ENCODE measurements at places on chromosomes 6 and 20.

DNA sequence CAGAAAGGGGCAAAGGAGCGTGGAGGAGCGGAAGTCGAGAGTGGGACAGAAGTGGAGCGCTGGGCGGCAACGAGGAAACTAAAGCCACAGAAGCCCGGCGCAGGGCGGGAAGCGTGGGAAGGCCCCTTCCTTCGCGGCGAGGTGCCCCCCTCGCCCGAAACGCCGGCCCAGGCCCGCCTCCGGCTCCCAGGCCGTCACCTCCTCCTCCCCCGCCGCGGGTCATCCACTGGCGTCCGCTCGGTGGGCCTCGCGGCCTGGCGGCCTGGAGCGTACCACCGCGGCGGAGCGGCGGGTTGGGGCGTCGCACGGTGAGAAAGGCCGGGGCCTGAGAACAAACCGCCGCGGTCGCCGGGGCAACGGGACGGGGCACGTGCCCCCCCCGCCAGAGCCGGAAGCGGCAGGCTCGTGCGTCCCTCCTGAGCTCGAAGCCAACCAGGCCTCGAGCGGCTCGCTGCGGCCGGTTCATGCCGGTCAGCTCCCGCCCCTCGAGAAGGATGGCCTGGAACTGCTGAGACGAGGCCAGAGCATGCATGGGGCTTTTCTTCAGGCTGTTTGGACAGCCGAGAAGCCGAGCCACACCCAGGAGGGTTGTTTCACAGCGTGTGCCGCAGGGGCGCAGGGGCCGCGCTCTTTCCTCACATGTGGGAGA, at the start of gene TCP11:
Gene TCP11 (minus strand): TSS at position 333 of the 649 bp plus-strand sequence. CDS start 469 bp downstream, outside the sequence.
- DNase-seq = no peak

DNA sequence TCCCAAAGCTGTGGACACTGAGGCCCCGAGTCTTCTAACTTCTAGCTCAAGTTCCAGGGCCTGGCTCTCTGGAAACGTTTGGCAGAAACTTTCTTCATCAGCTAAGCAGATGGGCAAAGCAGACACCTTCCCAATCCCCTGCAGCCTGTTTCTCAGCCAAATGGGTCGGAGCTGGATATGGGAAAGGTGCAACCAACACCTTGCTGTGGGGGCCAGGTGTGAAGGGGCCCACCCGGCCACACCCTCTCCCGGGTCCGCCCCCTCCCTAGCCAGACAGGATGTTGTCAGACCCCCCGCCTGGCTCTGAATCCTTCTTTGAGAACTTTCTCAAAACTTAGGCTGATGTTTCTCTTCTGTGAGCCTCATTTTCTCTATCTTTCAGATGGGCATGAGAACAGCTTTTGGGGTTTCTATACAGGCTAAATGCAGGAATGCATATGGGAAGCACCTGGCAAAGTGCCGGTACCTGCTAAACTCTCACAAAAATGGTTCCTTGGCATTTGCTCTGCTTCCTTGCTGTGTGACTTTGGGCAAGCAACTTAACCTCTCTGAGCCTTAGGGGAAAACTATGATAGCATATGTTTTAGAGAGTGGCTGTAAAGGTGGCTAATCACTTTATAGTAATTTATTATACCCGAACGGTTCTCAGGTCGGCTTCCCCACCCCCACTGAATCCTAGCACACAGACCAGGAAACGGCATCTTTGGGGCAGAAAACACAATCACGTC, 1.8 kb downstream of the SNAI1 start:
- DNase-seq = no peak

DNA sequence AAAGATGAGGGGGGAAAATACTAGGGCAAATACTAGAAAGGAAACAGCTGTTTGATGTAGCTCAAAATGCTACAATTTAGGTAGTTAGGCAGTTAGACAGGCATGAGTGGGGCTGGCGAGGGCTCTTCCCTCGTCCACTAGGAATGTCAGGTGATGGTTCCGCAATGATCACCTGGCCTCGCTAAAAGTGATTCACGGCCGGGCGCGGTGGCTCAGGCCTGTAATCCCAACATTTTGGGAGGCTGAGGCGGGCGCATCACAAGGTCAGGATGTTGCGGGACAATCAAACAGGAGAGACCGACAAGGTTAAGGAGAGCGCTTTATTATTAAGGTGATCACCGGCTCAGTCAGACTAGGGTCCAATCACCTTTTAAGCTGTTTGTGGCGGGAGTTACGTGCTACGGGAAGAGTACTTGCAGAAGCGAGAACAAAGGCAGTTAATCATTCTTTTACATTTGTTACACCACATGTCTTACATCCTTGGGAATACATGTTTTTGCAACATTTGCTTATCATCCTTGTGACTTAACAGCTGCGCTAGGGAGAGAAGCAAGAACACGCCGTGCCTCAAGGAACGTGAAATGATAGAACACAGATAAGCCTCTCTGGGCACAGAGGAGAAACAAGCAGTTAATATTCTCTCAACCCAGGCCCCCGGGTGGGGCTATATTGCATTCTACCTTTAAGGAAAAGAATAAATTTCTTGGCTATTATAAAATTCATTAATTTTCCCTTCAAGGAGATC, 1025.4 kb downstream of the EYS start:
- no peak for DNase-seq

DNA sequence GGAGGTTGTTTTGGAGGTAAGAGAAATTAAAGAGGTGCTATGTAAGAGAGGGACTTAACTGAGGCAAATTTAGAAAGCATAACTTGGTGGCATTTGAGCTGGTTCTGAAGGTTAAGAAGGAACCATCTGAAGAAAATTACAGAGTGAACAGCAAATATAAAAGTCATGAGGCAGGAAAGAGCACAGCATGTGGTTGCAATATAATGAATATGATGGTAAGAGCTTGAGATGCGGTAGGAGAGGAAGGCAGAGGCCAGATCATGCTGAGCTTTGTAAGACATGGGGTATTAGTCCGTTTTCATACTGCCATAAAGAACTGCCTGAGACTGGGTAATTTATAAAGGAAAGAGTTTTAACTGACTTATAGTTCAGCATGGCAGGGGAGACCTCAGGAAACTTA, 279.1 kb downstream of the UTRN start:
- no peak for DNase-seq

DNA sequence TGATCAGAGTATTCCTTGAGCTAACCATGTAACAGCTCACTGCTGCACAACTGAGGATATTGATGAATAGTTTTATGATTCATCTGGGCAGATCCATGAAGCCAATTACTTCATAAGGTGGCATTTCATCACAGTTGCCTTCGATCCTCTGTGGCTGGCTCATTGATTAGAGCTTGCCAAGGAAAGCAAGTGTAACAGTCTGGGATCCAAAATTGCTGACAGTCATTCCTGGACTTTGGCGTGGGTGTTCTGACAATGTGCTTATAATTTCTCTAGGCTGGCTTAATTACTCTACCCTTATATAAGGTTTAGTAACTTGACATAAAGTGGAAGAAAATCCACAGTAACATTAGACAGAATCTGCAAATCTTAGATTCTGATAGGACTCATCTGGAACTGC, 551.3 kb upstream of the CDH4 start:
- DNase-seq = no peak

GRCh38 chr6:167349631-167350274, 24.9 kb downstream of the TTLL2 start:
- DNase-seq = no peak

GRCh38 chr6:75437421-75437891, 56.1 kb downstream of the FILIP1 start:
- DNase-seq = no peak

DNA sequence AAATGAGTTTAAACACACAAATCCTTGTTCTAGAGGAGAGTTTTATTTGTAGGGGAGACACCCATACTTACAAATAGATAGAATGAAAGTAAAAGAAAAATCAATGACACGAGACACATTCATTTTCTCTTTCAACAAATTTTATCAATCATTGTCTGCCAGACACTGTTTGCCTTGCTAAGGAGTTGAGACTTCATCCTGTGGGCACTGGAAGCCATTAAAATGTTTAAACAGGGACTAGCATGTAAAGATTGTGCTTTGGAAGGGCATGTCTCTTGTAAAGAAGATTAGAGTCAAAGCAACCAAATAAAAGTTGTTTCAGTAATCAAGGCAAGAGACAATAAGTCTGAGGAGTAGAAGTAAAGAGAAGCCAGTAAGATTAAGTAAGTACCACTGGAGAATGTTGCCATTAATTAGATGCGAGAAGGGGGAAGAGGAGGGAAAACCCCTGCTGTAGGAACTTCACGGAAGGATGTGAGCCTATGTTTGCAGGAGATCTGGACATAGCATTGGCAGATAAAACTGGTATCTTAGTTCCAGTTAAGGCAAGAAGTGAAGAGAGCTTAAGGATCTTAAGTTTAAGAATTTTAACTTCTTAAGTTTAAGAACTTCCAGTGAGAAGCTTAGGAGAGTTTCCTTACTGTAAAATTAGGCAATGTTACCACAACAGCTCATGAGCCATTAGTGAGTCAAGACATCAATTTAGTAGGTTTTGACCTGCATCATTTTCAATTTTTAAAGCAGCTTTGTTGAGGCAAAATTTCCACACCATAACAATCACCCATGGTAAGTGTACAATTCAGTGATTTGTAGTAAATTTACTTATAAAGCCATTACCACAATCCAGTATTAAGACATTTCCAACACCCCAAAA, 117.0 kb upstream of the UST start:
- no peak for DNase-seq

GRCh38 chr6:157069585-157069984, 253.7 kb downstream of the TMEM242 start:
- no peak for DNase-seq

- DNase-seq = no peak
These were observed 88.2 kb downstream of the SLC22A23 start for GRCh38 chr6:3368685-3369084.

DNA sequence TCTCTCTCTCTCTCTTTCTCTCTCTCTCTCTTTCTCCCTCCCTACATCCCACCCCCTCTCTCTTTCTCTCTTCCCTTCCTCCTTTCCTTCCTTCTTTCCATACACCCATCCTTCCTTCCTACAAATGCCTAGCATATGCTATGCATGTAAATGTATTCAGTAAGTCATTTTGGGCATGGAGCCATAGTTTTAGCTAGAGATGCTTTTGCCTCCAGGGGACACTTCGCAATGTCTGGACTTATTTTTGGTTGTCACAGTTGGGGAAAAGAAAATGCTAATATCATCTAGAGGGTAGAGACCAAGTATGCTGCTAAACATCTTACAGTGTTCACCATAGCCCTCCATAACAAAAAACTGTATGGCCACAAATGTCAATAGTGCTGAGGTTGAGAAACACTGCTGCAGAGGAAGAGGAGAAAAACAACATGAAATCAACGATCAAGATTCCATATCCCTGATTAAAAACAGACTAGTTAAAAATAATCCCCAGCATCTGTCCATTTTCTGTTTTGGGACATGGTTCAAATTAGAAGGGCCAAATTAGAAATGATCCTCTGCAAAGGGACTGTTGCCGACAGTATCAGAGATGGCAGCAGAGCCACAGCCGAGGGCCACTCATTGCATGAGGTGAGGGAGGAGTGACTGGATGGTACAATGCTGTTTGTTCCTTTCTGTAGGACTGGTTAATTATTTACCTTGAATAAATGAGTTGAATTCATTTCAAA, 152.7 kb downstream of the SH3BGRL2 start:
- DNase-seq = no peak

DNA sequence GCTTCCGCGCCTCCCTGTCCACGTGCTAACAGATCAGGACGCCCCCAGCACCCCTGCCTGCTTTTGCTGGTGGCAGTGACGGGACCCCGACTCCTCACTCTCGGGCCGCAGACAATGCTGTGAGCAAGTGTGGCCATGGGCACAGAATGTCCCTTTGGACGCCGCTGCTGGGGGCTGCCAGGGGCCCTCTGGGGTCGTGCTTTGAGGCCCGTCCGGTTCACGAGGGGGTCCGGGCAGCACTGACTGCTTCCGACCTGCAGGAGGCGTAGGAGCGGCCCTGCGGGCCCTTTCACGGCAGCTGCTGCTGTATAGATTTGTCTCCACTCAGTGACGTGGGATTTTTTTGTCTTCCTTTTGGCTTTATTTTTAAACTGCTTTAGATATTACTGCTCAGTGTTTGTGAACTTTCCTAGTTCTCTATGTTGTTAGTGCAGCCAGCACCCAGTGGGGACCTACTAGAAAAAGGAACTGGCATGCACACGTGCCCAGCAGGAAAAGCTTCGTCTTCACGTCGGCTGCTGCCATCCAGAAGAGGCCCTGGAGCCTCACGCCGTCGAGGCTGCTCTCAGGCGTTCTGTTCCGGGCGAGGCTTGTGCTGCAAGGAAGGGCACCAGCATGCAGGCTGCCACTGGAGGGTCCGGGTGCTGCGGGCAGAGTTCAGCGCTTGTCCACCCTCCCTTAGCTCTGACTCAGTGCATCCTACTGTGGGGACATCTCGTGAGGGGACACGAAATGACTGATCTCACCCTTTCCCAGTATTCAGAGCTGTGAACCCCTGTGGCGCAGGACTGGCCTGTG, 21.7 kb downstream of the UCKL1 start:
- no peak for DNase-seq

DNA sequence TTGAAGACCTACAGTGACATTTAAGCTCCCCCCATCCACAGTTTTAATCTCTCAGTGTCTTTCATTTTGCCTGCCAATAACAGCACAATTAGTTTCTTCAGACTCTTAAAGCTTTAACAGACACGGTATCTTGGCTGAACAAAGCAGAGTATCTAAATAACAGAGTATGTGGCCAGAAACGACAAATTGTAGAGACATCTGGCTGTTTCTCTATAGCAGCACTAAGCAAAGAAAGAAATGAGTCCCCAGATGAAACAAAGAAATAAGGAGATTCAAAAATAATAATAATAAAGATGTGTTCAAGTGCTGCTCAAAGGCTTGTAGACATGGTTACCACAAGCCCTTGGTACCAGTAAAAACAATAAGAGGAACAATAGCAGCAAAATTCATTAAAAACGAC, 97.8 kb upstream of the HDAC2 start:
- no peak for DNase-seq

- no peak for DNase-seq
These were observed 90.2 kb upstream of the TOX2 start for GRCh38 chr20:43824309-43825050.

DNA sequence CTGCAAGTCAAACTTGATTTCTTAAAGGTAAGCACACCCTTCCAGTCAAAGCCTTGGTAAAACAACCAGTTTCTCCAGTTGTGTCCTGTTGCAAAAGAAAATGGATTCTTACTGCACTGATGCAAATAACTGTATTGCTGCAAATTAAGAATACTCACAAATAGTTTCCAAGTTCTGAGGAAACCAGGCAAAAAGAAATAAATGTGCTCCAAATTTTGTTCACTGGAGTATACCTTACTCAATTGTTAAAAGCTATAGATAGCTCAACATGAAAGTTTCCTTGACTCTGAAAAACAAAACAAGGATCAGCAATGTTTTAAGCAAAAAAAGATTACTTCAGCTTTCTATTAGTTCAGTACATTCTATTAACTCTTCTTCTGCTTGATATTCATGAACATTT, 75.2 kb downstream of the SLC16A10 start:
- no peak for DNase-seq

- no peak for DNase-seq
These were observed 360.0 kb downstream of the CD83 start for GRCh38 chr6:14477559-14477958.

Measured in amniotic stem cell (primary cell).